ENCODE measurements at places on chromosomes 1 and 21.
A peak's percentile ranks its signal among the peaks of the same experiment; 100 is the strongest.

- no peak for DNase-seq
Measured at GRCh38 chr1:153387785-153388184, 3.1 kb downstream of the S100A8 start.

DNA sequence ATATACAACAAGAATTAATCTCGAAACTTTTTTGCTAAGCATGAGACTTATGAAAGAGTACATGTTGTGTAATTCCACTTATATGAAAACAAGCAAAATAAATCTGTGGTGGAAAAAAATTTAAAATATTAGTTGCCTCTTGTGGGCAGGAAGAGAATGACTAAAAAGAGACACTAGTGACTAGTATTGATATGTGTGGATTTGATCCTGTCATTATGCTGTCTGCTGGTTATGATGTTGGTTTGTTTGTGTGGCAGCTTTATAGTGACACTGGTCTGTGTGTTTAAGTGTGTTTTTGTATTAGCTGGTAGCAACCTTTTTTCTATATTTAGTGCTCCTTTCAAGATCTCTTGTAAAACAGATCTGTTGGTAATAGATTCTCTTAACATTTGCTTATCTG is 267.8 kb upstream of the NRIP1 start:
- DNase-seq: no peak

DNA sequence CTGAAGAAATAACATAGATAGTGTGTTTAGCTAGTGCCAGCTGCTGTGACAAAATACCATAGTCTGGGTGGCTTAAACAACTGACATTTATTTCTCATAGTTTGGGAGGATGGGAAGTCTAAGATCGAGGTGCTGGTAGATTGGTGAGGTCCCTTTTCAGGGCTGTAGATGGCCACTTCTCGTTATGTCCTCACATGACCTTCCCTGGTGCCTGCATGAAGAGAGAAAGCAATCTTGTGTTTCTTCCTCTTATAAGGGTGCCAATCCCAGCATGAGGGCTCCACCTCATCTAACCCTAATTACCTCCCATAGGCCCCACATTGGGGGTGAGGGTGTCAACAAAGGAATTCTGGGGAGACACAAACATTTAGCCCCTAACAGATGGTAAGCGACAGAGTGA is 9.3 kb downstream of the MTARC2 start:
- DNase-seq: no peak

- no peak for DNase-seq
Measured at GRCh38 chr1:81349194-81349965, 451.4 kb upstream of the ADGRL2 start.

- no peak for DNase-seq
Measured at GRCh38 chr21:46081022-46081861, 16.7 kb upstream of the COL6A2 start.

DNA sequence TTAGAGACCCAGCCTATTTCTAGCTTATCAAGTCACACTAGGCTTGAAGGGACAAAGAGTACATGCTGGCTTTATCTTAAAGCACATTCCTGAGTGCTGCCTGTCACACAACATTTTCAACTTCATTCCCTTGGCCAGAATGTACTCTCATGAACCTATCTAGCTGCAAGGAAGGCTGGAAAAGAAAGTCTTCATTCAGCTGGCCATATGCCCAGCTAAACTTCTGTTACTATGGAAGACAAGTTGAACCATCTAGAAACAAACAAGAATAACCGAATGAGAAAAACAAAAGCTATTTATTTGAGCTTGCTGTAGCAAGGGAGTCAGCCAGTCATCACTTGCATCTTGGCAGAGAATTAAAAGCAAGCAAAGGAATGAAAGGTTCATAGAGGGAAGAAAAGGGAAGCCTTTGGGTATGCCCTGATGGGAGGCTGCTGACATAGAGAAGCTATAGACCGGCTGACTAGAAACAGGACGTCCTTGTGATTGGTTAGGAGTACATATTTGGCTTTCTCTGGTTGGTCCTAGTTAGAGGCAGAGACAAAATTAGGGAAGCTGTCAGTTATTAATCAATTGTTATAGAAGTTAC is 108.4 kb downstream of the NEK7 start:
- no peak for DNase-seq

DNA sequence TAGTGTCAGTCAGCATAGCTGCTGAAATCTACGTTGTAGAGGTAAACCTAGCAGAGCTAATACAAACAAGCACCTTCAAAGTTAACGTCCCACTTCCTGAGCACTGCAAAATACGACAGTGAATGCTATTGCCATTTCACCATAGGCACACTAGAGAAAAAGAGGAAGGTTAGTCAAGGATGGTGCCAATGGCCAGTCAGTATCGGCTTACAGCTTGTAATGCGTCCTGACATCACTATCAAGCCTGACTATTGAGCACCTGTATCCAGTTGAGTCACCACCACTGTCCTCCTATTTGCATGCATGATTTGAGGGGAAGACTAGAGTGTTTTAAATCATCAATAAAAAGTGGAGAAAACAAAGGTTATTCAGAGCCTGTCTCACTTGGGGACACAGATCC is 34.4 kb downstream of the NUCKS1 start:
- DNase-seq: no peak

DNA sequence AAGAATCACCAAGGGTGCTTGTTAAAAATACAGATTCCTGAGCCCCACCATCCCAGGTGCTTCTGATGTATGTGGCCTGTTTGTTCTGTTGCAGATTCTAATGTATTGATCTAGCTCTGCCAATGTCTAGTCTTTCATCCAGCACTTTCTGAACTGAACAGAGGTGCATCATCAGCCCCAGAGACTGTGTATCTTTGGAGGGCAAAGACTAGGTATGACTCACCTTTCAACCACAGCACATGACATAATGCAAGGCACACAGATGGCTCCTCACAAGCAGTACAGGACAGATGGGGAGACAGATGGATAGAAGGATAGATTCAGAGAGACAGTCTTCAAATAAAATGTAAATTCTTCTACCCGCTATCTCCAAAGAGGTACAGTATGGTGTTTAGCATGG is 32.3 kb downstream of the CD58 start:
- DNase-seq: no peak

DNA sequence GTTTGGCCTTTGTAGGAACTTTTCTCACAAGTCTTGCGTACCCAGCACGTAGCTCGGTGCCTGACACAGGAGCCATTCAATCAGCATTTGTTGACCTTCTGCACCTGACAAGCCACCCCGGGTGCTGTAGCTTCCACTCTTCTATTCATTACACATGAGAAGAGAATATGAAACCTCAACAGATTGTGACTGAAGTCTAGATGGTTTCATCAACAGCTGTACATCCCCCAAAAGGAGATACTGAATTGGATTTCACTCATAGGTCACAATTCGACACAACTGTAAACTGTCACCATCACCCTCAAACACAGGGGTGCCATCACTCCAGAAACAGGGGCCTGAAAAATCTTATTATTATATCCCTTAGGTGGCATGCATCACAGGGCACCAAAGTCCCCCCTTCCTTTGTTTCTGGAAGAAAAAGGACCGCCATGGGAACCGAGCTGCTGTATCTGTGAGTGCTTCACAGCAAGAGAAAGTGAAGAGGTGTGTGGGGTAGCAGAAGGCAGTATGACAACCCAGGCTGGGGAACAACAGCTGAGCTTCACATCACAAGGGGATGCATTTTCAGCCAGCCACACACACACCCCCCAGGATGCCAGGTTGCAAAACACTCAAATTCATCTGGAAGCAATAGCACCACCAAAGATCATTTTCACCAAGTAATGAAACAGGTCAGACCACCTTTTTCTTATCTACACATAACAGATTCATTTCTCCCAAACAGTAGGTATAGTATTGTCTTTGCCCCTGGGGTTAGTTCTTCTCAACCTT is 225.7 kb downstream of the TOMM20 start:
- DNase-seq: no peak

DNA sequence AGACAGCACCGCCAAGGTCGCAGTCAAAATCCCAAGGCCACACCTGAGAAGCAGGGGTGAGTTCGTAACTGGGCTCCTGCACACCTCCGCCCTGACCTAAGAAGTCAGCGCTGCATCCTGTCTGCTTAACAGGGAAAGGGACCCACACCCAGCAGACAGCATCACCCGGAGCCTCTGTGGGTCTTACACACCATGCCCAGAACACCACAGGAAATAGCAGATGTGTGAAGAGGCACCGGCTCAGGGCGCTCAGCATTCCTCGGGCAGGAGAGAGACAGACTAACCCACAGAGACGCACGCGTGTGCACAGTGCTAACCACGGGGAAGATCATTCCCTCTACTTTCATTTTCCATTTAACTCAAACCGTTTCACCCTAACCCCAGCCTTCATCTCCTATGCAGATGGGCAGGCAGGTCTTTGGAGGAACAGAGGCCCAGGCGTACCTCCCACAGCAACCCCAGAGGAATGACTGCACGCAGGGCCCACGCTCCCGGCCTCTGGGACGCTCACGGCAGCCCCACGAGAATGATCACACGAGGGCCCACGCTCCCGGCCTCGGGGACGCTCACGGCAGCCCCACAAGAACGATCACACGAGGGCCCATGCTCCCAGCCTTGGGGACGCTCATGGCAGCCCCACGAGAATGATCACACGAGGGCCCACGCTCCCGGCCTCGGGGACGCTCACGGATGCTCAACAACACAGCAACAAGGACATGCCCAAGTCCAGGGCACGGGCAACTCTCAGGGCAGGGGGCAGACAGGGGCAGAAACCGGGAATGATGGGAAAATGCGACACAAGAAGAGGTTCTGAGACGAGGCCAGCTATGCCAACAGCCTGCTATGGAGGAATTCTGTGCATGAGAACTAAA is 20.9 kb downstream of the POFUT2 start:
- DNase-seq: peak; percentile 31

- DNase-seq: no peak
Measured at GRCh38 chr1:192513697-192514096, 61.9 kb upstream of the RGS1 start.

GRCh38 chr1:36737038-36737555 is 254.4 kb upstream of the CSF3R start:
- no peak for DNase-seq

DNA sequence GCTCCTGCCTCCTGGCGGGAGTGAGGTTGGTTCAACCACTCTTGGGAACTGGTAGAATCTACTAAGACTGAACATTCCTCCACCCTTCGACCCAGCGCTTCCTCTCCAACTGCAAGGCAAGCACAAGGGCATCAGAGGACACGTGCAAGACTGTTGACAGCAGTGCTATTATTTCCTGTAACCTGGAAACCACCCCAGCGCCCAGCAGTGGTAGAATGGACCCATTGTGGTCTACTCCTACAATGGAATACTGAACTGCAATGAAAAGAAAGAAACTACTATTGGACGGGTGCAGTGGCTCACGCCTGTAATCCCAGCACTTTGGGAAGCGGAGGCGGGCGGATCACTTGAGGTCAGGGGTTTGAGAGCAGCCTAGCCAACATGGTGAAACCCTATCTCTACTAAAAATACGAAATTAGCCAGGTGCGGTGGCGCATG is 33.0 kb upstream of the TARDBP start:
- DNase-seq: no peak

DNA sequence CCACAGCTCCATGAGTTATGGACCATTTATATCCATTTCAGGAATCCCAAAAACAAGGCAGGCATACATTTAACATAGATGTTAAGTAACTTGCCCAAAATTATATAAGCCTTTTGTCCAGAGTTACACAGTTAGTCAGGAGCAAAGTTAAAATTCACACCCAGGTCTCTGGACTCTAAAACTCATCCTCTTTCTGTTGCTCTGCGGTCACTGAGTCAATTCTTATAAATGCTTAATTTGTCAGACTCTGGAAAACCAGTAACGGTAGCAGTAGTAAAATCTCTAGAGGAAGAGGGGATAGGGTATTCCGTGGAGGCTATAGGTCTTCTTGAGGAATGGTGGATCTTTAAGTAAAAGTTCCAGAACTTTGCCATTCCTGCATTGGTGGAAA is 223.6 kb upstream of the JUN start:
- DNase-seq: no peak

DNA sequence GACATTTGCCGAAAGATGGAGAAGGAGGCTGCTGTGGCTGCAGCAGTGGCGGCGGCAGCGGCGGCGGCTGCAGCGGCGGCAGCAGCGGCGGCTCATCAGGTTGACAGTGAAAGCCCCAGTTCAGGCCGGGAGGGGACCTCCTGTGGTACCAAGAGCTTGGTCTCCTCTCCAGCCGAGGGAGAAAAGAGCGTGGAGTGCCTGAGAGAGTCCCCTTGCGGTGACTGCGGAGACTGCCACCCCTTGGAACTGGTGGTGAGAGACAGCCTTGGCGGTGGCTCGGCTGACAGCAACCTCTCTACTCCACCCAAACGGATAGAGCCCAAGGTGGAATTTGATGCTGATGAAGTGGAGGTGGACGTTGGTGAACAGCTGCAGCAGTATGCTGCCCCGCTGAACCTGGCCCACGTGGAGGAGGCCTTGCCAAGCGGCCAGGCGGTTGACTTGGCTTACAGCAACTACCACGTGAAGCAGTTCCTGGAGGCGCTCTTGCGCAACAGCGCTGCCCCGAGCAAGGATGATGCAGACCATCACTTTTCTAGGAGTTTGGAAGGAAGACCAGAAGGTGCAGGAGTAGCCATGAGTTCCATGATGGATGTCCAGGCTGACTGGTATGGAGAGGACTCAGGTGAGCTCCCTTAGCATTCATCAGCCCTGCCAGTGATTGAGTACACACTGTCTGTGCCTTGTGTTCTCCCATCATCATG is 6.3 kb downstream of the ZBTB8B start:
- DNase-seq: no peak

- no peak for DNase-seq
Measured at GRCh38 chr1:59018446-59018845, 234.6 kb upstream of the JUN start.

GRCh38 chr21:44338971-44339910 is at the start of gene CFAP410:
Gene CFAP410 (minus strand): TSS chr21:44339390. CDS start chr21:44339194, 196 bp downstream.
- peak; percentile 90 for DNase-seq

GRCh38 chr1:192546596-192547190 is 28.9 kb upstream of the RGS1 start:
- DNase-seq: no peak

- no peak for DNase-seq
Measured at GRCh38 chr1:46686255-46686654, 14.6 kb downstream of the TEX38 start.

- no peak for DNase-seq
Measured at GRCh38 chr1:89547563-89548116, 23.0 kb downstream of the LRRC8B start.

DNA sequence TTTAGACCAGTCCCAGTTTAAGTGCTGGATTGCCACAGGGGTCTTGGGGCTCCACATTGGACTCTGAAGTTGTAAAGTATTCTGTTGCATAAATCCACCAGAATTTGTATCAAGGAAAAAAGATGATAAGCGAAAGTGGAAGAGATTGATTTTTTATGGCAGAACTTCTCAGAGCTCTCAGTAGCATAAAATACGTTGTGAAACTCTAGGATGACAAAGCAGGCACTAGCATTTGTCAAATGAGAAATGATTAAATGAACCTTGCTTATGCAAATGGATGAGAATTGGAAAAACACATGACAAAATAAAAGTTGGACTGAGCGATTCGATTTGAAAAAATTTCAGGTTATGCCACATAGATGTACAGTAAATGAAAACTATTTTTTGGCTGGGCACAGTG is 253.8 kb upstream of the RAB4A start:
- DNase-seq: no peak

DNA sequence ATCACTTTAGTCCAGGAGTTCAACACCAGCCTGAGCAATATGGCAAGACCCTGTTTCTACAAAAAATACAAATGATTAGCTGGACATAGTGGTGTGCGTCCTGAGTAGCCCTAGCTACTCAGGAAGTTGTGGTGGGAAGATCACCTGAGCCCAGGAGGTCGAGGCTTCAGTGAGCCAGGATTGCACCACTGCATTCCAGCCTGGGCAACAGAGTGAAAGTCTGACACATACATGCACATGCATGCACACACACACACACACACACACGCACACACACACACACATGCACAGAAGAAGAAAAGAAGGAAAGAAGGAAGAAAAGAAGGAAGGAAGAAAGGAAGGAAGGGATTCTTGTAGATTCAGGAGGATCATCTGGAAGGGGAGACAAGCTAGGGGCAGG is 104.4 kb upstream of the USP25 start:
- no peak for DNase-seq

Data from stimulated activated CD8-positive, alpha-beta memory T cell treated with anti-CD3 and anti-CD28 coated beads, Interleukin-4, amount 100 ng/mL, for 4 hours (primary cell).